ENCODE measurements at places on chromosomes 1 and 21. TPM values are rescaled to one million over a fixed set of nuclear protein-coding genes. Genes with fewer than 3 reads are reported as not detected.

MYOCOS gene
- not detected for total RNA-seq

DCDC2B gene
- not detected for total RNA-seq

CFHR2 gene
- total RNA-seq, result not detected

TIPRL gene
- total RNA-seq, result 41.5 TPM

PAQR6 gene
- total RNA-seq, result 1.2 TPM

AQP10 gene
- total RNA-seq, result not detected

CD2 gene
- total RNA-seq, result not detected

OR2G2 gene
- total RNA-seq, result not detected

GRCh38 chr1:208141610-208142192 lies 102.5 kb downstream of the PLXNA2 start:
- no peak for DNase-seq

- DNase-seq, result no peak
Observed at GRCh38 chr21:17444828-17445227, 68.0 kb upstream of the CXADR start.

GRCh38 chr1:164165466-164165865 lies 393.5 kb upstream of the PBX1 start:
- DNase-seq, result no peak

DNA sequence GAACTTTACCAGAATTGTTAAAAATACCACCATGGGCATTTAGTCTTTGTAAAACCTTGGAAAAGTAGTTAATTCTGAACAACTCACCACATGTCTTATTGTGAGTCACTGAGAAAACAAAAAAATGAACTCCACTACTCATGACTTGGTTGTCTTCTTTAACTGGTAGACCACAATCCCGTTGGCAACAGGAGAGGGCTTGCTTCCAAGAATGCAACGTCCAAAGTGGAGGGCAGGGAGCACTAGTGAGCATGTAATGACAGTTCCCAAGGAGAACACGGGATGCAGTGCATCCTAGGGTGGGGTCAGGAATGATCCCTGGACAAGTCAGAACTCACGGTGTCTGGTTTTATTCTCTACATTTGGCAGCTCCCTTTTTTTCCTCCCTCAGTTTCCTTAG lies 15.2 kb upstream of the HMCN1 start:
- DNase-seq, result peak; percentile 12

DNA sequence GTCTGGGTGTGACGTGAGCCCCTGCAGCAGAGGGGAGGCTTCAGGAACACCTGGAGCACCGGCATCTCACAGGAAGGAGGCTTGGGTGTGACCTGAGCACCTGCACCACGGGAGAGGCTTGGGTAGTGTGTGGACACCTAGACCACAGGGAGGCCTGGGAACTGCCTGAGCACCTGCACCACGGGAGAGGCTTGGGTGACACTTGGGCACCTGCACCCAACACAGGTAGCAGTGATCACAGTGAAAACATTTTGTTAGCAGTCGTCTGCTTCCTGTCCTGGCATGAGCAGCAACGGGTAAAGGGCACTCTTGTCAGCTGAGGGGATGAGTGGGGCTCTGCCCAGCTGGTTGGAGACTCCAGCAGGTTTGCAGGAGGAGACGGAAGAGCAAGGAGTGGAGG lies 22.4 kb downstream of the LRRC3 start:
- no peak for DNase-seq

DNA sequence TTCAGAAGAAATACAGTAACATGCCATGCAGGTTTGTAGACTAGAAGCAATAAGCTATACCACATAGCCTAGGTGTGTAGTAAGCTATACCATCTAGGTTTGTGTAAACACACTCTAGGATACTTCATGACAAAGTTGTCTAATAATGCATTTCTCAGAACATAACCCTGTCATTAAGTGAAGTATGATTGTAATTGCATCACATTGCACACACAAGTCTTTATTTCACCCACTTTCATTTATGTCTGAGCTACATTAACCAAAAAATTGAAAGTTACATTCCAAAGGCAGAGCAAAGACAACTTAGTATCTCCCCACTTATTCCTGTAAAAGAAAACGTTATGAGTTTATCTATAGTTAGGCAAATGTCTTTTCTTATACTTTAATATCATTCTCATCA lies 64.5 kb upstream of the ATF3 start:
- DNase-seq, result no peak

- no peak for DNase-seq
Observed at GRCh38 chr1:145863282-145864018, 4.6 kb upstream of the PIAS3 start.

DNA sequence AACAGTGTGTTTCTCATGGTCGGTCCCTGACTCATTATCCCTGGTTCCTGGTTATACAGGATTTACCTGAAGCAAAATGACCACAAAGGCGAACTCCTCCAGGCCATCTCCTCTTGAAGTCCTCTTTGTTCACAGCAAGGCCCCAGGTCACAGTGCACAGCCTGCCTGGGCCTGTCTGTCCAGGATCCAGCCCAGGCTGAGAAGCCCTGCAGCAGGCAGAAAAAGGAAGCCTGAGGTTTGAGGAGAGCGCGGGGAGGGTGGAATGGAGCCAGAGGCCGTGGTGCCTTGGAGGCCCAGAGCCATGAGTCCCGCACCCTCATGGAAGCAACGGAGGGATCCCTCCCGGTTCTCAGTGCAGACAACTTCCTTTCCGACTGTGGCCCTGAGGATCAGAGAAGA lies 136.8 kb upstream of the IRF2BP2 start:
- no peak for DNase-seq

- DNase-seq, result no peak
Observed at GRCh38 chr1:232697187-232697822, 67.4 kb upstream of the SIPA1L2 start.

- DNase-seq, result no peak
Observed at GRCh38 chr1:7426780-7427604, 344.1 kb upstream of the VAMP3 start.

- no peak for DNase-seq
Observed at GRCh38 chr1:51736702-51737101, 119.8 kb downstream of the OSBPL9 start.

GRCh38 chr1:23788695-23789094 lies 2.2 kb upstream of the LYPLA2 start:
- no peak for DNase-seq

- DNase-seq, result no peak
Observed at GRCh38 chr1:233710031-233710430, 96.1 kb downstream of the KCNK1 start.

DNA sequence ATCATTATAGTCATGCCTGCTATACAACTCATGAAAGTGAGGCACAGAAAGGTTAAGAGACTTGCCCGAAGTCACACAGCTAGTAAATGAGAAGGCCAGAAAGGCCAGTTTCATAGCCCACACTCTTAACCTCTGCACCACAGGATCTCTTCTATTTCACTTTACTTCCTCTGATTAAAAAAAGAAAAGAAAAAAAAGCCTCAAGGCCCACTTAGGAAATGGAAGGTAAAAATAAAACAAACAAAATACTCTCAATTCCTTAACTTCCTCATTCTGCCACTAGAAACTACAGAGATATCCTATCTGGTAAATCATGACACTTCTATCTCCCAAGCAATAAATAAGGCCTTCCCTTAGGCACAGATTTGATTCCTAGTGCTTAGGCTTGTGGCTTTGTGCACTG lies 7.6 kb upstream of the ENAH start:
- DNase-seq, result no peak

- DNase-seq, result no peak
Observed at GRCh38 chr1:2983319-2983705, 38.0 kb upstream of the ACTRT2 start.
